ENCODE measurements at places on chromosomes 13 and 19.

DNA sequence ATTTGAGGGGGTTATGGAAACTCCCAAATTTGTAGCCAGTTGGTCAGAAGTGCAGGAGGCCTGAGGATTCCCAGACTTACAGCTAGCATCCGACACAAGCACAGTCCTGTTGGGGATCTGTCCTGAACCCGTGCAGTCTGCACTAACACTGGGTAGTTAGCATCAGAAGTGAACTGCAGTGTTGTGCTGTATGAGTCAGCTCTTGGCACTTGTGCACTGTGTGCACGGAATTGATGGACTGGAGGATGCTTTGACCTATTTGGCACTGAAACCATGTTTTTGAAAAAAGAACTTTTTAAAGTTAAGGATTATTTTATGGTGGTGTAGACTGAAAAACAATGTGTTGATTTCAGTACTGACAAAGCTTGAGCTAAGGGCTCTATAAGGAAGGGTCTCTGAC is 279.0 kb downstream of the NHLRC3 start:
- peak; percentile 35 for DNase-seq

DNA sequence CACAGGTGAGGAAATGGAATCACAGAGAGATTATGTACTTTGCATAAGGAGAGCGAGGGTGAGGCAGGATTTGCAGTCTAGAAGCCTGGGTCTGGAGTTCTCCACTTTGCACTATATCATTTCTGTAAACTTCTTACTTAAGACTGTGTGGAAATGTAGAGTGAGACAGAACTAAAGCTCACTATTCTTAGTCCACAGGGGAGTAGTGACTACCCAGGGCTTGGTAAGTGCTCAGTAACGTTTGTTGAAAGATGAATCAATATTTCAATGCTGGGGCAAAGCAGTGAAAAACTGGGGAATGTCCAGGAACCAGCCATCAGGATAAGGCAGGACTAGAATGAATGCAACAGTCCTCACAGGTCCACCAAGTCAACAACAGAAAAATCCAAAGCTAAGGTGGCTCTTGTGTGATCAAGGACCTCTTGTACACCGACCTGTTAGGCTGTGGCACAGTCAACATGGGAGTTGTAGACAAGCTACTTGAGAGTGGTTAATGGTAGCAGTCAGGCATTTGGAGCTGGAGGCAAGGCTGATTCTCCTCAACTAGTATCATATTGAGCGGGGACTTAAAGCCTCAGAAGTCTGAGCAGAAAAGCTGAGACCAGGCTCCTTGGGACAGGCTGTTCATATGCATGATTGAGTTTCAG is 929 bp upstream of the TNFSF13B start:
- no peak for DNase-seq

GRCh38 chr13:109744512-109745051 is 41.8 kb downstream of the IRS2 start:
- peak; percentile 36 for DNase-seq

- DNase-seq: peak; percentile 14
Measured at GRCh38 chr13:64397701-64398100, 2832.4 kb downstream of the PCDH9 start.

DNA sequence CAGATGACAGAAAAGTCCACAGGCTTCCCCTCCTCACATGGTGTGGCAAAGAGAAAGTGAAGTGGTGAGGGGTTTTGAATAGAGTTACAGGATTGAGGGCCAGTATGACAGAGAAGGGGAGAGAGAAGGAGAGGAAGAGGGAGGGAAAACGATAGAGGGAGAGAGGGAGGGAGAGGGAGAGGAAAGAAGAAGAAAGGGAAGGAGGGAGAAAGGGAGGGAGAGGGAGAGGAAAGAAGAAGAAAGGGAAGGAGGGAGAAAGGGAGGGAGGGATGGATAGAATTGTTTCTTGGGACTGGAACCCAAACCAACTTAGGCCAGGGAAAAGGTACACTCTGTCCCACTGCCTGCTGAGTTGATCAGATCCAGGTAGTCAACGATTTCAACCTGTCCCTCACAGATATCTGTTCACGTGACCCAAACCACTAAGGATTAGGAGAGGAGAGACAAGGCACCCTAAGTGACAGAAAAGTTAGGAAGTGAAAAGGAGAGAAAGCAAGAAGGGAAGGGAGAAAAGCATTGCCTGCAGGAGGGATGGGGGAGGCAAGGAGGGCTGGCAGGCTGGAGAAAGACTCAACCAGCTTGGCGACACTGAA is 8.1 kb upstream of the IGFL3 start:
- no peak for DNase-seq

GRCh38 chr19:4378886-4379285 is 21.5 kb downstream of the SH3GL1 start:
- no peak for DNase-seq

GRCh38 chr13:103671547-103671946 is 605.3 kb upstream of the SLC10A2 start:
- no peak for DNase-seq

GRCh38 chr13:40102360-40102727 is 446.9 kb downstream of the COG6 start:
- no peak for DNase-seq

GRCh38 chr13:113837560-113838355 is 26.1 kb downstream of the GAS6 start:
- DNase-seq: no peak

DNA sequence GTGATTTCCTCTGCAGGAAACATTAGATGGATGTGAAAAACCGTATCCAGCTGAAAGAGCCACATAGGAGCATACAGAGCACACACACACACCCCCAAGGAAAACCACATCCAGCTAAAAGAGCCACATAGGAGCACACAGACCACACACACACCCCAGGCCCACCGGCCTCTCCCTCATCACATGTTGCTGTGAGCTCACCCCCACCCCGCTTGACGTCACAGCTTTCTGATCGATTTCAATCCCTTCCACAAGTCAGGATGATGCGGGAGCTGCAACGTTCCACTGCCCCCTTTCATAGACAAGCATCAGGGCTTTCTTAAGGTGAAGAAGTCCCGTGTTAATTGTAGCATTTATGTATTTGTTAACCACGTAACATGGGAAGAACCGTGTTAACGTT is 72.4 kb upstream of the SOX1 start:
- DNase-seq: no peak

- DNase-seq: no peak
Measured at GRCh38 chr13:40762849-40763248, 8.1 kb downstream of the MRPS31 start.

DNA sequence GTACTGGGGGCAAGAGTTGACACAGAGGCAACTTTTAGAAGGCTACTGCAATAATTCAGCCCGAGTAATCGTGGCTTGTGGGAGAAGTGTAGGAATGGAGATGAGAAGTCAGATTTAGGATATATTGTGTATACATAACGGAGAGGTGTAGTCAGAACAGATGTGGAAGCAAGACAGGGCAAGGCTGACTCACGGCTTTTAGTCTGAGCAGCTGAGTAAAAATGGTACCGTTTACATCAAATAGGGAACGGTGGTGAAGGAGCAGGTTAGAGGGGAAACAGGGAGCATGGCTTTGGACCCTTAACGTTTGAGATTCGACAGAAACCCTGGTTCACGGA is 796 bp upstream of the LSM14A start:
- no peak for DNase-seq

DNA sequence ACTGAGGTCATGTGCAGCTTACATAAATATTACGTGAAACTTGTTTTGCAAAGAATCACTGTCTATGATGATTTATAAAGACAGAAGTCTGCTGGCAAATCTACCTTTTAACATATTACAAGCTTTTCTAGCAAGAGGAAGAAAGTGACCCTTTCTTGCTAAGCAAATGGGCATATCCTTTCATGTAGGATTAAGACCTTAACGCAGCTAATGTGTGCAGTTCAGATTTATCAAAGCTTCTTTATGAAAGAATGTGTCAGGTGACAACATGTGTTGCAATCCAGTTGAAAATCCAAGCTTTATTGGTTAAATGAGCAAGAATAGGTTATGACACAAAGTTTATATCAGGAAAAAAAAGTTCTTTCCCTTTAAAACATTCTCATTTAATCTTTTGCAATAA is 115.6 kb upstream of the NBEA start:
- no peak for DNase-seq

DNA sequence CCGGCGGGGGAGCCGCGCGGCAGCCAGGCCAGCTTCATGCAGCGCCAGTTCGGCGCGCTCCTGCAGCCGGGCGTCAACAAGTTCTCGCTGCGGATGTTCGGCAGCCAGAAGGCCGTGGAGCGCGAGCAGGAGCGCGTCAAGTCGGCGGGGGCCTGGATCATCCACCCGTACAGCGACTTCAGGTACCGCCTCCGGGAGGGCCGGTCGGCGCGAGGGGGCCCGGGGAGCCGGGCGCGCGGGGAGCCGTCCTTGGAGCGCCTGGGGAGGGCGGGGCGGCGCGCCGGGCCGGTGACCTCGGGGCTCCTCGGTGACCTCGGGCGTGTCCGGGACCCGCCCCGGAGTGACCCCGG is 690 bp downstream of the HCN2 start:
- no peak for DNase-seq

DNA sequence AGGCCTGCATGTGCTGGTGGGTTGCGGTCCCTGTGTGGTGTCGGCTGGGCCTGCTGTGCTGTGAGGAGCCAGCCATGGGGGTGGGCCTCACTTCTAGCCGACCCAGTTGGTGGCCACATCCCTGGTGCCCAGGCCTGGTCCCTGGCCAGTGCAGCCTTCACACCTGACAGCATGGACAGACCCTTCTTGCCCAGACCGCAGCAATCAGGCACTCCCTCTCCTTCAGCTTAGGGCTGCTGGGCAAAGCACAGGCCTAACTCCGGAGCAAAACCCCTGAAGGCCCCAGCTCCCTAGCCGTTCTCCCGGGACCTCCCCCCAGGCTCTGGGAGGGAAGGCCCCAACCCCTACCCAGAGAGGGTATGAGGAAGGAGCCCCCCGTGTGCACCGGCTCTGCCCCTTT is 6.6 kb upstream of the MCF2L start:
- DNase-seq: no peak

DNA sequence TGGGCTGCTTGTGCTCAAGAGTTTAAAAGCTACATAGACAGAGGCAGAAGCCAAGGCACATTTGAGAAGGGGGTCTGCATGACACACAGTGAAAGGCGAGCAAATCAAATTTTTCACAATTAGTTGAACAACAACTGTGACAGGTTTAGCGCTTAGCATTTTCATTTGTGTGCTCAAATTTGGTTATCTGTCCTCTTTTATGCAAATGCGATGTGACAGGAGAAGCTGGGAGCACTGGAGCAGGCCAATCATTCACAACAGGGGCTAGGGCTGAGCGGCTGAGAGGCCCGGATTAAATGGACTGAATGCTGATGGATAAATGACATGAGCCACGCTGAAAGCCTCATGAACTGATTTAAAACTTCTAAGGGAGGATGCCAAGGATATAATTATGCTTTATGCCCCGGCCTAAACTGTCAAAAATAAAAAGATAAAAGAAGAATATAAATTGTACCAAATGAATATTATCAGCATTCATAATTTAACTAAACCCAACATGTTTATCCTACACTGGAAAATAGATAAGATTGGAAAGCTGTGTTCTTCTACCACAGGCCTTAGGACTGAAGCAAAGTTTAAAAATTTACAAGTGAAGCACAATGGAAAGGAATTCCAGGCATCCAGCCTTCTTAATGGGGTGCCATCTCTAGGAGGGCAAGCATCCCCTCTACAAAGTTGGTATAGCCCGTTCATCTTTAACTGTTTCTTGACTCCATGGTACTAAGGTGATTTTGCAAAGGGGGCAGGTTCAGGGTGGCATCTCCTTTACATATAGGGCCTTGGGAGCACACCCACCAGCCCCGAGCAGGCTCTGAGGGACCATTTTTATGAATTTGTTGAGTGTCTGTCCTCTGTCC is 117.9 kb downstream of the RBM26 start:
- no peak for DNase-seq

- DNase-seq: no peak
Measured at GRCh38 chr13:111443981-111444380, 123.5 kb downstream of the TEX29 start.

DNA sequence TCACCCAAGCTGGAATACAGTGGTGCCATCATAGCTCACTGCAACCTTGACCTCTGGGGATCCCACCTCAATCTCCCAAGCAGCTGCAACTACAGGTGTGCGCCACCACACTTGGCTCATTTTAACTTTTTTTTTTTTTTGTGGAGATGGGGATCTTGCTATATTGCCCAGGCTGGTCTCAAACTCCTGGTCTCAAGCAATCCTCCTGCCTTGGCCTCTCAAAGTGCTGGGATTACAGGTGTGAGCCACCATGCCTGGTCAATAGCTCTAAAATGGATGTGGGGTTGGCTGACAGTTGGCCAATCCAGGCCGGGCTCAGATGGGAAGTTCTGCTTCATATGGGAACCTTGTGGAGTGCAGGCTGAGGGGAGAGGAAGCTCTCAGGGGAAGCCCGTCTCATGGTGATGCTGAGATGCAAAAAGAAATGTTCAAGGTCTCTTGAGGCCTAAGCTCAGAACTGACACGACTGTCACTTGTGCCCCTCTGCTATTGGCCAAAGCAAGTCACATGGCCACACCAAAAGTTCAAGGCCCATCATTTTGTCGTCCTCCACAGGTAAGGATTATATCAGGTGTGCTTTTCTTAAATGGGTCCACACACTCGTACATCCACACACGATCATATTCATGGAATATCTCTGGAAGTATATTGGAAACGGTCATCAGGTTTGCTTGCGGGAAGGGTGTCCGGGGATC is 6.8 kb upstream of the KLC3 start:
- no peak for DNase-seq

GRCh38 chr13:19382111-19382510 is 179.2 kb downstream of the TPTE2 start:
- DNase-seq: no peak

GRCh38 chr13:82447416-82448077 is 1434.7 kb downstream of the SLITRK1 start:
- no peak for DNase-seq

DNA sequence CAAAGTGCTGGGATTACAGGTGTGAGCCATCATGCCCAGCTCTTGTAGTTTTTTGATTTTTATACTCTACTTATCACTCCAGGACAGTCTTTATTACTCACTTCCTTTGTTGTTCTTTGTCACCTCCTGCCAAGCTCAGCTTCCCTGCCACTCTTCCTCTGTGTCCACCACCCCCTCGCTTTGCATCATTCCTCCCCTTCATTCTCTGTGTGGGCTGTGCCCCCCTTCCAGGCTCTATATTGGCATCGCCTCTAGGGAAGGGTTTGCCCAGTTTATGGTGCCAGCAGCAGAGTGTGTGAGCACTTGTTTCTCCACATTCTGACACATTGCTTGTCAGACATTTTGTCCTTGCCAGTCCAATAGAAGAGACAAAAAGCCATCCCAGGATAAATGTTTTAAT is 15.1 kb downstream of the ZNF302 start:
- DNase-seq: no peak

- no peak for DNase-seq
Measured at GRCh38 chr13:28282451-28282850, 144.1 kb downstream of the PAN3 start.

All from forelimb muscle (tissue), 1 donor.